ENCODE measurements at places on chromosomes 3 and 15.

DNA sequence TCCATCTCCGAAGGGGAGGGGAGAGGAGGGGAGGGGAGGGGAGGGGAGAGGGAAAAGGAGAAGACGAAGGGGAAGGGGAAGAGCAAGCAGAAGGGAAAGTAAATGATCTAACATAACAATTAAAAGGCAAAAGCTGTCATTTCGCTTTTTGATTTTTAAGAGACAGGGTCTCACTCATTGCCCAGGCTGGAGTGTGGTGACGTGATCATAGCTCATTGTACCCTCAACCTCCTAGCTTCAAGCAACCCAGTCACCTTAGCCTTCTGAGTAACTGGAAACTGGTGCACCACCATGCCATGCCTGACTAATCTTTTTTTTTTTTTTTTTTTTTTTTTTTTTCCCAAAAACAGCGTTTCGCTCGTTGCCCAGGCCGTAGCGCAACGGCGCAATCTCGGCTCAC, 22.6 kb downstream of the ADAM10 start:
- no peak for DNase-seq

- DNase-seq, result no peak
Observed at GRCh38 chr3:47128137-47128536, 35.8 kb downstream of the SETD2 start.

GRCh38 chr15:57943171-57943570, 122.3 kb downstream of the ALDH1A2 start:
- no peak for DNase-seq

GRCh38 chr3:80445641-80446040, 677.8 kb upstream of the ROBO1 start:
- no peak for DNase-seq

GRCh38 chr3:107523289-107523538, 452 bp downstream of the BBX start:
- DNase-seq, result no peak

- DNase-seq, result no peak
Observed at GRCh38 chr3:67292356-67293121, 294.4 kb downstream of the KBTBD8 start.

- no peak for DNase-seq
Observed at GRCh38 chr3:153043729-153044328, 118.2 kb upstream of the RAP2B start.

DNA sequence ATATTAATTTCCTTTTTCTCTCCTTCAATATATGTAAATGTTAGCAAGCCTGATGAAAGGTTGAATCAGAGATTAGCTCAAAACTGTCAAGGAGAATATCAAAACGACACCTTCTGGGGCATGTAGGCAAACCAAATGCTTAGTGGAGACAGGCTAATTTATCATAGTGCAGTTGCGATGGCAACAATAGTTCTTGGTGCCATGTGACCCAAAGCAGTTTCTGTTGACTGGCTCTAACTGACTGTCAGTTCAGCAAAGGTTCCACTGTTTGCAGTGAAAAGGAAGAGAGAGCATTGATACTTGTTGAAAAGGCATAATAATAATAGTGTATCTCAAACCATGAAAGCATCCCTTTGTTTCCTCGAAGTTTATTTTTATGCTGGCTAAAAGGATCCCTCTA, 513.9 kb downstream of the NLGN1 start:
- DNase-seq, result no peak

DNA sequence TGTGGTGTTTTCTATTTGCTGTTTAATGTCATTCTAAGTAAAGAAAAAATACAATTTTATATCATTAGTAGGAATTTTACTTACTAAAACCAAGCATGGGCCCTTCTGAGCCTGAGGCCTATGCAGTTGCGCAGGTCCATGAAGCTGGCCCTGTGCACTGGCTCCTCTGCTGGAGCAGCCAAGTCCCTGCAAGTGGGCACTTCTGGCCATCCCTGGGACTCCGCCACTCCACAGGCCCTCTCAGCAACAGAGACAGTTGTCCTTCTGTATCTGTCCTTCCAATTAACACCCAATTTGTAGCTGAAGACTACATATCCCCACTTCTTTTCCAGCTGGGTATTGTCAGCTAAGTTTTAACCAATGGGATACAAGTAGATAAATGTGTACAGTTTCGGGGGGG, 49.9 kb upstream of the RYK start:
- no peak for DNase-seq

GRCh38 chr3:31226346-31226745, 306.4 kb upstream of the STT3B start:
- DNase-seq, result no peak
